Esophagus squamous epithelium (tissue), 5 donors: ENCODE measurements at places on chromosomes 6 and 20.

DNA sequence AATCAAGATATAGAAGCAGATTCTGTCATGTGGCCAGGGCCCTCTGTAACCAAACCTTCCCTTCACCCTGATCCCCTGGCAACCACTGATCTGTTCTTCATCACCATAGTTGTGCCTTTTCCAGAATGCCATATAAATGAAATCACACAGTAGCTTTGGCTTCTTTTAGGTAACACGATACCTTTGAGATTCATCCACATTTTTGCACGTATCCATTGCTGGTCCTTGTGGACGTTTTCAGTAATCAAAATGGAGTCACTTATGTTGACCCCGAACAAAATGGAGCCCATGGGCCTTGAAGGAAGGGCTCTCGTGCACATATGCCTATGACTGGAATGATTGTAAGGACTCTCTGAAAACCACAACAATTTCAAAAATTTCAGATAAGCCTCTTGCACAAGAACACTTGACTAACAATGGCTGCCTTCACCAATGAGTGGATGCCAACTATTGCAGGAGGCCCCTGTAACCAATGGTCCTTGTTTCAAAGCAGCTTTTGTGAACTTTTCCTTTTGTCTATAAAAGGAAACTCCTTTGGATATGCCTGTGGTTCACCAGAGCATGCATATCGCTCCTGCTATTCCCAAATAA, 84.3 kb upstream of the RALY start:
- DNase-seq = no peak

GRCh38 chr20:11783102-11783850, 134.4 kb upstream of the BTBD3 start:
- no peak for DNase-seq

GRCh38 chr6:159716247-159717096, 10.8 kb upstream of the WTAP start:
- DNase-seq = no peak

GRCh38 chr6:29927841-29928388, 14.4 kb upstream of the HLA-A start:
- no peak for DNase-seq

GRCh38 chr6:82441047-82441855, 77.6 kb downstream of the TPBG start:
- no peak for DNase-seq

- DNase-seq = no peak
Observed at GRCh38 chr6:135434095-135434494, 63.4 kb downstream of the AHI1 start.

DNA sequence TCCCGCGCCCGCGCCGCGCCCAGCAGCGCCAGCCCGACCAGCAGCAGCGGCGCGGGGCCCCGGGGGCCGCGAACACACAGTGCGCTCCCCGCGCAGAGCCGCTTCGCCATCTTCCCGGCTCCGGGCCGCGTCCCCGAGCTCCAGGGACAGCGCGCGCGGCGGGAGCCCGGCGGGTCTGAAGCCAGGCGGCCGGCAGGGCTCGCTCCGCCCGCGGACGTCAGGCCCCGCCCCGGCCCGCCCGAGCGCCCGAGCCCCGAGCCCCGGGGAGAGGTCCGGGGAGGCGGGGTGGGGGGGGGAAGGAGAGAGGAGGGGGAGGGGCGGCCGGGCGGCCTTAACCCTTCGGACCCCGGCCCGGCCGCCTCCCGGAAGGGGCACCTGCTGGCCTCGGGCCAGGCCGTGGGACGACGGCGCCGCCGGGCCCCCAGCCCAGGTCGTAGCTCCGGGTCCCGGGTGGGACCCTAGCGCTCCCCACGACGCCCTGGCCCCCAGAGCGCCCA, at the start of gene LAMA5:
TSS of gene LAMA5 (minus strand) at position 177 of the 497 bp plus-strand sequence. CDS start at position 110, 67 bp downstream.
- no peak for DNase-seq

DNA sequence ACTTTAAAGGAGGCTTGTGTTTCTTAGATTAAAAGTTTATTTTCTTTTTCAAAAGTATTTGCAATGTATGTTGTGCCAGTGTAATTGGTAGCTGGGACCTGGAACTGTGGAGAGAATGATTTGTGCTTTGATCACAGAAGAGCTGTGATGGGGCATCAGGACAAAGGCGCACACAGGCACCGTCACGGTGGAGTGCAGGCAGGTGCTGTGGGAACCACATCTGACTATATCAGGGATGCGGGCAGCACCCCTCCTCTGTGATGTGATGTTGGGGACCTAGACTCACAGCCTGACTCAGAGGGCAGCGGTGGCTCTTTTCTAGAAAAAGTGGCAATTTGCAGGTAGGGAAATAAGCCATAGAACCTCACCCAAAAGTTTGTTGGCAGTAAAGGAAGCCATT, 34.5 kb downstream of the SYTL3 start:
- DNase-seq = no peak

GRCh38 chr6:2229039-2229438, 16.4 kb downstream of the GMDS start:
- DNase-seq = no peak
